Stimulated activated CD4-positive, alpha-beta T cell treated with anti-CD3 and anti-CD28 coated beads, Interleukin-15, amount 100 ng/mL, for 1 hour (primary cell): ENCODE measurements at places on chromosomes 6 and 20.

DNA sequence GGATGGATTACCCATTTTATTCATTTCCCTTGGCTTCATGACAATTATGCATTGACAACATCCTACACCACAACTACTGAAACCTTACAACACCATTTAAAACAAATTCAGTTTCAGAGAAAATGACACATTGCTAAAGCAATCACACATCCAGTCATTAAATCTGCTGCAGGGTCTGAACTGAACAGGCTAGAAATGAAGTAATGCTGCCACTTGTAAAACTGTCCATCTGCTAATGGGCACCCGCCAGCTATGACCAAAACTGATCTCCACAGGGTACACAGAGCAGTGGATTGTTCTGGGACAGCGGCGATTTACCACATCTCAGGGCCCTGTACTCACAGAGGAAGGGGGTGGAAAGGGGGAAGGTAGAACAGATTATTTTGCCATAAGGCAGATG lies 172.9 kb upstream of the FBXL4 start:
- no peak for DNase-seq

- no peak for DNase-seq
Observed at GRCh38 chr20:9485614-9486340, 28.6 kb upstream of the LAMP5 start.

- no peak for DNase-seq
Observed at GRCh38 chr20:48952656-48953055, 31.1 kb downstream of the ARFGEF2 start.

GRCh38 chr6:43645613-43645964 lies 753 bp downstream of the RSPH9 start:
- no peak for DNase-seq

- DNase-seq = no peak
Observed at GRCh38 chr6:141467041-141467440, 665.7 kb upstream of the GJE1 start.

- no peak for DNase-seq
Observed at GRCh38 chr20:51710361-51710894, 57.8 kb downstream of the ATP9A start.
